ENCODE measurements at places on chromosomes 6 and 20.

DNA sequence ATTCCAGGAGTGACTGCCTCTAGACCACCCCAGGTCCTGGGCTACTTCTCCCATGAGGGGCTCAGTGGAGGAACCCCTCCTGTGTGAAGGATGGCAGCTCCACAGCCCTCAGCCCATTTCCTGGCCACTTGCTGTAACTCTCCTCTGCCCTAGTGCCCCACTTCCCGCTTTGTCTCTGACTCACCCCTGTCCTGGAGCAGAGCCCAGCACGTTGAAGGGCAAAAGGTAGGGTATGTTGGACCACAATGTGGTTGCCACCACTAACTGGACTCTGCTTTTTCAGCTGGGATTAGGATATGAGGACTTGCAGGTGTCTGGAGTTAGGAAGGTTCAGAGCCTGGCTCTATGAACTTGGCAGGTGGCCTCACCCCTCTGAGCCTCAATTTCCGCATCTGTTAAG is 2.4 kb downstream of the MYBL2 start:
- no peak for DNase-seq

DNA sequence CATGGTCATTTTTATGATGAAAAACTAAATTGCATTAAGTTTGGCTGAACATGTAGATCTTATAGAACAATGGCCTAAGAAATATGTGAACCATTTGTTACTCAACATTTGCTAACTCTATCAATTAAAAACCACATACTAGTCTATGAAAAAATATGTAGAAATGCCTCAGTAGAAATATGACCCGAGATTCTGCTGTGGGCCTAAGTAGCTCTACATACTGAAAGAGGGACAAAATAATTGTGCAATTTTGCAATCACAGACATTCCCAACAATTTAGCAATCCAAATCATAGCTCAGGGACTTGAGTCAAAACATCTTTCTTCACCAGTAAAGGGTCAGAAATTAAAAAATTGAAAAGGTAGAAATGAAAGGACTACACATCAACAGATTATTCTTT is 619.0 kb downstream of the FRK start:
- DNase-seq, result no peak

GRCh38 chr6:141467881-141468280 is 664.8 kb upstream of the GJE1 start:
- no peak for DNase-seq

DNA sequence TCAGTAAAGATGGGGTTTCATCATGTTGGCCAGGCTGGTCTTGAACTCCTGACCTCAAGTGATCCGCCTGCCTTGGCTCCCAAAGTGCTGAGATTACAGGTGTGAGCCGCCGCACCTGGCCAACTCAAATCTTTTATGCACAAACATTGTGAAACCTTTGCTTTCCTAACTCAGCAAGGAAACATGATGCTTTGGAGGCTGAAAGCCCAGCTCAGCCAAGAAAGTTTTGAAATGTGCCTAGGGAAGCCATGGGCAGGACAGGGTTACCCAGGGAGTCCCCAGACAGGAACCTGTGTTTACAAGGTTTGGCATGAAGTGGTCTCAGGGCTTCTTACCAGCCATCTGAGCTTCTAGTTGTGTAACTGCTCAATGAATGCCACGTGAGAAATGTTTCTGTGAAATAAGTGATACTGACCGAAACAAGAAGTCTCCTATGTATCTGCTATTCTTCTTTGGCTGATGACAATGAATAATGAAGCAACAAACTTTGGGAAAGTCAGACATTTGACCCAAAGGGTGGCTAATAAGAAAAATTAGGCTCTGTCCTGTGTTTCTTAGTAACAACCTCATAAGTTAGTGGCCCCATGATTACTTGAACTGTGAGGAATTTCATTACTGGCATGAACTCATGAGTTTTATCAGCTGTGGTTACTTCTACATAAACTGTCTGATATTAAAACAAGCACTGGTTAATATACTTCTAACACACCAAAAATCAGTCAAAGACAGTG is 163.5 kb downstream of the KIF6 start:
- DNase-seq, result no peak

DNA sequence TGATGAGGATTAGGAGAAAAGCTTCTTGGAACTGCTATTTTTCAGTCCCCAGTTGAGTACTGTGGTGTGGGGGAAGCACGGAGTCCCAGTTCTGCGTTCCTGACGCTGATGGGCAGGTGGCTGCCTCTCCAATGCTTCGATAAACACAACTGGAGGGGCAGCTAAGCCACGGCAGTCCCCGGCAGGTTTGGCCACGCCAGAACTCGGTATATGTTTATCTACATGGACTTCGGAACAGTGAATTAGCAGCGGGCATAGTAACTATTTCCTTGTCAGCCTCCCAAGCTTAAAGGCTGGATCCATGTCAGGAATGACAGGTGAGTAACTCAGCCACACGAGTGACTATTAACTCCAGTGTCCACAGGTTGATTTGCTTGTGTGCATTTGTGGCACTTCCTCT is 354.4 kb downstream of the ZFAND3 start:
- no peak for DNase-seq
